Stimulated activated CD4-positive, alpha-beta T cell treated with anti-CD3 and anti-CD28 coated beads, Interleukin-4, amount 100 ng/mL, for 1 hour (primary cell): ENCODE measurements at places on chromosomes 4 and X.

- no peak for DNase-seq
Measured at GRCh38 chr4:41079881-41080560, 134.3 kb downstream of the APBB2 start.

DNA sequence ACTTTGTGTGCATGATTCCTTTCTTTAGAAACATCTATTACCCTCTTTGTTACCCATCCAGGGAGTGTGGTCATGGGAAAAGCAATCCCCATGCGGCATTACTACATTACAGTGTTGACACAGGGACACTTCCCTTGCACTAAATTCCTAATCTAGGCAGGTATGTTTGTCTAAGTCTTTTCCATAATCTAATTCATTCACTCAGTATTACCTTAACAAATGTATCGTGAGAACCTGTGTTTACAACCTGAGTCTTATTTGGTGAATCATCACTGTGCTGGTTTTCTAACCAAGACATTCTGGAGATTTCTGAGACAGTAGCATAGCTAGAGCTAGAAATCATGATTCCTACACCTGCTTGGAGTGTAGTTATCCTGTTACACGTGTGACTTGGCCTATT, 326.8 kb downstream of the BMPR1B start:
- DNase-seq: no peak

GRCh38 chr4:99205153-99205979, 13.7 kb downstream of the ADH6 start:
- DNase-seq: no peak

DNA sequence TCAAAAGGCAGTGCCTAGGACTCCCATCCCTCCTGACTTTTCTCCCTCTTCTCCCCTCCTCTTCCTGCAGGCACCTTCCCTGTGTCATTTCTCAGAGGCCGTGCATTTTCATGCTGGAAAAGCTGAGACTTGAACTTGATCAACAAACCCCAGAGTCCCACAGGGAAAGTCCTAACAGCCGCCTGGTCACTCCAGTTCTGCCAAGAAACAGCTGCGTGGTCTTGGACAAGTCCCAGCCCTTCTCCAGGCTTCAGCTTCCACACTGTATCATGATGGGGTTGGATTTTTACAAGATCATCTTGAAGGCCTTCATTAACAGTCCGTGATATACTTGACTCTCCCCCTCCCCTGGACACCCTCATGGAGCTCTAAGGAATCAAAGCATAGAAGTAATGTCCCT, 366.0 kb downstream of the BCOR start:
- no peak for DNase-seq
